ENCODE measurements at places on chromosomes 1 and 21. TPM values are rescaled to one million over a fixed set of nuclear protein-coding genes. Genes with fewer than 3 reads are reported as not detected.
A peak's percentile ranks its signal among the peaks of the same experiment; 100 is the strongest.

GRCh38 chr1:181604482-181605249 lies 121.3 kb downstream of the CACNA1E start:
- DNase-seq: no peak

DNA sequence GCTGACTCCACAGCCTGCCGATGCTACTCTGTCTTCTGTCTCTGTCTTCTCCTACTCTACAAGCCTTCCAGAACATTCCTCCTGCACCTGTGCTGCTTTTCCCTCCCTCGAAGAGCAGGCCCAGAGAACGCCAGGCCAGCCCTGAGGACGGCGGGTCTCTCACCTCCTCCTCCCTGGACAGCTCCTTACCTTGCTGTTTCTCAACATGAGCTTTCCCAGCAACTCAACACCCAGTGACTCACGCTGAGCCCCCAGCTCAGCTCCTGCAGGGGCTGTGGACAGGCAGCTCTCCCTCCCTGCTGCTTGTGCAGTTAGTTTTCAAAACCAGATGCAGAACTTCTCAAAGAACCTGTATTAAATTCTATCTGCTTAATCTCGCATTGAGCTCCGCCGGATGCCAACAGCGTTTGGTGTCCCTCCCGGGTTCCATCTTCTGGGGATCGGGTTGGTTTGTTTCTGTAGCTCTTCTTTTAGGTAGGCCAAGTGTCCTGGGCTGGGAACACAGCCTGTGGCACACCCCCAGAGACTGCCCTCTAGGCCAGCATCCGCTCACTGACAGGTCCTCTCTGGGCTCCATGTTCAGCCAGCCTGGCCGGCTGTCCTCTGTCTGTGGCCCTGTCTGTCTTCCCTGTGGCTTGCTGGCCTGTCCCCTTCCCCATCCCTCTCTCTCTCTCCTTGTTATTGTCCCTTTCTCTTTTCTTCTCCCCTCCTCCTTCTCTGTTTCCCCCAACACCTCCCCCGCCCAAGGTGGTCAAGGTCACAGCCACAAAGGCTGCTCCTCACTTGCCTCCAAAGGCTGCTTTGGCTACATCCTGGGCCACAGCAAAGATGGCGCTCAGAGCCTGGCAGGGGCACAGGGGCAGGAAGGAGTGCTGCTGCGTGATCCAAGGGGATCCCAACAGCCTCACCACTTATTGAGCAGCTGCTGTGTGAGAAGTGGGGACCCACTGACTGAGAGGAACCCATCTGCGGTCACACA lies 391.0 kb downstream of the MATN1 start:
- DNase-seq: no peak

DNA sequence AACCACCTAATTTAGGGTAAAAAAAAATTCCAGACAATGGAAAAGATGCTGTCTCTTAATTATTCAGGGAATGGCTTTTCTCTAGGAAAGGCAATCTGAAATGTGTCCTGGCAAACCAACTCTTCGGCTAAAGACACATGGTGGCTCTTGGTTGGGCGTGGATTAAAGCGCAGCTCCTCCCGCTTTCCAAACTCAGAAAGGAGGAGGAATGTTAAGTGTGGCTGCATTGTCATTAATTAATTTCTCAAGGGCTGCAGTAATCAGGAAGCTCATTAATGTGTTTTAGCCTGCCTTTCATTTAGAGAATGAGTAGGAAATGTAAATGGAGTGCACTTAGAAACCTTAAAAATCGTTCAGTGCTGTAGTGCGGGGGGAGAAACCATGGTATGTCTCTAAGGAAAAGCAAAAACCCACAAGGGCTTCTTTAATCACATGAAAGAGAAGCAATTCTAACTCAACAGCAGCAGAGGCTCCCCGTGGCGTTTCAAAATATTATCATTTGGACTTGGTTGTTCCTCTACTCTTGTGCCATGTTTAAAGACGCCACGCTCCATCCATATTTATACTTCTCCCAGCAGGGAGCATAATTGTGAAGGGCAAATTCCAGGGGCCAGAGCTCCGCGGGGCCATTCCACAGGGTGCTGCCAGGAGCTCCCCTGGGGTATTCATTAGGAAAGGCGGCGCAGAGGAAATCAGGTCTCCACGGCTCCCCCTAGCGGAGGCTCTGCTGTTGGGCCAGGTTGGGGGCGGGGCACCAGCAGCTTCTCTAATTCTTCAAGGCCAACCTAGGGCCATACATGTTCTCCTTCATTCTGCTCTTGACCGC lies 91.9 kb upstream of the SSX2IP start:
- DNase-seq: peak; percentile 56

GRCh38 chr1:97905141-97905940 lies 15.5 kb downstream of the DPYD start:
- DNase-seq: no peak

GRCh38 chr1:31688233-31688918 lies 15.4 kb downstream of the COL16A1 start:
- DNase-seq: no peak

- DNase-seq: no peak
Measured at GRCh38 chr21:27047283-27047657, 80.4 kb upstream of the ADAMTS5 start.

GRCh38 chr1:207243442-207244408 lies 77.8 kb upstream of the CD55 start:
- no peak for DNase-seq

GRCh38 chr1:229874136-229874535 lies 192.9 kb upstream of the GALNT2 start:
- DNase-seq: peak; percentile 32

- no peak for DNase-seq
Measured at GRCh38 chr1:78377356-78377928, 113.3 kb upstream of the PTGFR start.

DNA sequence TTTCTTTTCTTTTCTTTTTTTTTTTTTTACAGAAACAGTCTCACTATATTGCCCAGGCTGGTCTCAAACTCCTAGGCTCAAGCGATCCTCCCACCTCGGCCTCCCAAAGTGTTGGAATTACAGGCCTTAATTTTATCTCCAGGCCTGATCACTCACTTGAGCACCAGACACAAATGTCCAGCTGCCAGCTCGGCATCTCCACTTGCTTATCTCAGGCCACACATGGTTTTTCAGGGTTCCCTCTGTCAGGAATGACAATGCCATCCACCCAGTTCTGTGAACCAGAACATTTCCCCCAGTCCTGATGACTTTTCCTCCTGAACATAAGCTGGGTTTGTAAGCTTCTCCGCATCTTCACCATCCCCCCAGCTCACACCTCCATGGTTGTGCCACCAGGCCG lies 44.6 kb upstream of the ZNF281 start:
- no peak for DNase-seq

DNA sequence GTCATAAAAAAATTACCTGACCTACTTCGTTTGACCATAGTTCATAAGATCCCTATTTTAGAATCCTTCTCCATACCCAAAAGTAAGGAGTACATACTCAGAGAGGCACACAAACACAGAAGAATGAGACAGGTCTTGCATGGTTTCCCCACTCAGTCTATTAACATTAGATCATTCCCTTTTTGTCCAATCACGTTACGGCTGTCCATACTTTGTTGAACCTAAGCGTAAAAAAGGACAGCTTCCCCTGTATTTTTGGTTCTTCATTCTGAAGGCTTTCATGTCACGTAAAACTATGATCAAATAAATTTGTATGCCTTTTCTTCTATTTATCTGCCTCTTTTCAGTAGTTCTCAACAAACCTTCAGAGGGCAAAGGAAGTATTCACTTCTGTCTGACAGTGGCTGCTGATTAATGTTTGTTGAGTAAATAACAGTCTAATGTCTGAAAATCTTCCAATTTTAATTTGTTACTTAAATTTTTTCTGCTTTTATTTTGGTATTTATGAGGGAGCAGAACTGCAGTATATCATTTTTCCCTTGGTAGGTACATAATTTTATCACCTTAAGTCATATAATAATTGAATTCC lies 16.4 kb downstream of the PKN2 start:
- no peak for DNase-seq

GRCh38 chr1:245260110-245260882 lies 105.5 kb downstream of the KIF26B start:
- no peak for DNase-seq

DNA sequence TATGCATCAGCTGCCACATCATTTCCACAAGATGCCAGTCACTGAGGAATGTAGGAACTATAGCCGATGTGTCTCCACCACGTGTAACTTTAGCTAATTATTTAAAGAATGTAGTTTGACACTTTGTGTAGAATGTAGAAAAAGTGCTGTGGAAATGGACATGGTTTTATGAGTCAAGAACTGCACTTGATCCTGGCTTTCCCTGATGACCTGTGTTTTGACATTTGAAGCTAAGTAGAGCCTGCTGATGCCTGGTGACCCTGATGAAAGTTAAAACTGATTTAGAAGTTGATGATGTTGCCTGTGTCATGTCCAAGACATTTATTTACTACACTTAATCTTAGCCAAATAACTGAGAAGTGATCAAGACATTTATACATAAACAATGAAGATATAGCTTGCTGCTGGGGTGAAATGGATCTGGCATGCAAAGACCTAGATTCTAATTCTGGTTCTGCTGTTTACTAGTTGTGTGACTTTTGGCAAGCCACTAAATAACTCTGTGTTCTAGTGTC lies 4.4 kb upstream of the OSBPL9 start:
- no peak for DNase-seq

- peak; percentile 48 for DNase-seq
Measured at GRCh38 chr21:14259747-14260146, 43.8 kb downstream of the RBM11 start.

DNA sequence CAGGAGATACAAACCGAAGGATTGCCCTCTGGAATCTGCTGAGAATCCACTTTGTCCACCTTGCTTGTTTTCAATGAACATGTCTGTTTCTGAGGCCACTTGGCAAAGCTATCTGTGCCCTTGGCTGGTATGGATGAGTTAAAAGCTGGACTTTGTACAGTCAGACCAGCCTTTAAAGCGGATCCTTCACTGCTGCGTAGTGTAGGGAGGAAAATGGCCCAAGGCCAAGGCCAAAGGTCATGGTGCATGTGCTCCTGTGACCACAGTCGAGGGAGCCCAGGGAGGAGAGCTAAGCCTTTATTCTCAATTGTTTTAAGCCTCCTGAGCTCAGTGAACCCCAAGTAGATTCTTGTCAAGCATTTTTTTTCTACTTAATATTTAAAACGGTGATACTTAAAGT lies 37.0 kb downstream of the KCNJ15 start:
- DNase-seq: no peak

DNA sequence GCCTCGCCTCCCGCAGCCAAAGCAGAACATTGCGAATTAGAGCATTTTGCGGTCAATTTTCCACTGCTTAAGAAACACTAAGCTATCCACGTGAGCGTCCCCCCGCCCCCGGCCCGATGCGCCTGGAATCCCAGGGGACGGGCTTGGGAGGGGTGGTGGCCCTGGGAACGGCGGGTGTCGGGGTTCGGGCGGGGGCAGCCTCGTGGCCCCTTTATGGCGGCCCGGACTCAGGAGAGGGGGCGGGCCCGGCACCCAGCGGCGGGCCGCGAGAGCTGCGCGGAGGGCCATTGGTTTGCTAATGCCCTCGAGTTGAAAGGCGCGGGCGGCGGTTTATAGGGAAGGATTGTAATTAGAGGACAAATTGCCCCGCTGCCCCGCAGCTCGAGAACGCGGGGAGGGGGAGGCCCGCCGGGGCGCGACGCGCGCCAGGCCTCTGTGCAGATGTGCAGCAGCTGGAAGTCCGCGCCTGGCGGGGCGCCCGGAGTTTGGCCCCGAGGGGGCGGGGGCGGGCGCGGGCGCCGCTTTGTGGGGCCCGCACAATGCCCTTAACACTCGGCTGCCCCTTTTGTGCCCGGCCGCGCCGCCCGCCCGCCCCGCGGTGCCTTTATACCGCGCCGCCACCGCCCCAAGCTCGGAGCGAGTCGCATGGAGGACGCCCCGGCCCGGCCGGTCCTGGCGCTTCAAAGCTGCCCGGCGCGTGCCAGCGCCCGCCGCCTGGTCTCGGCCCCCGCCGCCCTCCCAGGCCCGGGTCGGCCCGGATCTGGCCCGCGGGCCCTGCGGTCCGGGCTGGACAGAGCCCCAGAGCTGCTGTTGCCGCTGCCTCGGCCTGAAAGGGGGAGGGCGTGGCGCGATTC lies 1.9 kb upstream of the HES3 start:
- DNase-seq: no peak

DNA sequence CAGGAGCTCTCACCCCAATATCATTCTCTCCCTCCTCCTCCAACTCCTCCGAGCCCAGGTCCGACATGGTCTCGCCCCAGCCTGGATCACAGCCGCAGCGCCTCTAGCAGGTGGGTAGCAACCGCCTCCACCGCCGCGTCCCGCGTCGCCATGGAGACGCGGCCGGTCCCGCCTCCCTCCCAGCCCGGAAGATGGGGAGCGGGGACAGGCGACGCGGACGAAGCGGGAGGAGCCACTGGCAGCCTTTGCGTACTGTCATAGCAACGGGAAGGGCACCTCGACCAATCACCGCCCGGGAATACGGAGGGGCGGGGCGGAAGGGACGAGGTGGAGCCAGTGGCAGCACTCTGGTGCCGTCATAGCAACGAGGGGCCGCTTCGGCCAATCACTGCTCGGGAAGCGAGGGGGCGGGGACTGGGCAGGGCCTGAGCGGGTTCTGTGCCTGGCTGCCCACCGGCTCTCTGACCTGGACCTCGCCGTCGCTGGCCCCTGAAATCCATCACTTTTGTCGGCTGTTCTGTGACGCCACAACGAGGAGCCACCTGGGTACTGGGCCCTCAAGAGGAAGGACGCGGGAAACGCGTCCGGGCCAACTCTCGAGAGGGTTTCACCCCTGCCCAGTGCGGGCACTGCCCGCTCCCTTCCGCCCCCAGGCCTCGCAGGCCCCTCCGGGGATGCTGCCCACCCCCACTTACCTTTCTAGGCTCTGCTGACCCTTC lies at the start of gene RSPH1:
RSPH1 (minus strand) TSS at position 105 of the 719 bp plus-strand sequence; CDS start at position 67, 38 bp downstream.
- peak; percentile 97 for DNase-seq

- DNase-seq: no peak
Measured at GRCh38 chr21:44019568-44019958, 7.5 kb downstream of the TRAPPC10 start.

DNA sequence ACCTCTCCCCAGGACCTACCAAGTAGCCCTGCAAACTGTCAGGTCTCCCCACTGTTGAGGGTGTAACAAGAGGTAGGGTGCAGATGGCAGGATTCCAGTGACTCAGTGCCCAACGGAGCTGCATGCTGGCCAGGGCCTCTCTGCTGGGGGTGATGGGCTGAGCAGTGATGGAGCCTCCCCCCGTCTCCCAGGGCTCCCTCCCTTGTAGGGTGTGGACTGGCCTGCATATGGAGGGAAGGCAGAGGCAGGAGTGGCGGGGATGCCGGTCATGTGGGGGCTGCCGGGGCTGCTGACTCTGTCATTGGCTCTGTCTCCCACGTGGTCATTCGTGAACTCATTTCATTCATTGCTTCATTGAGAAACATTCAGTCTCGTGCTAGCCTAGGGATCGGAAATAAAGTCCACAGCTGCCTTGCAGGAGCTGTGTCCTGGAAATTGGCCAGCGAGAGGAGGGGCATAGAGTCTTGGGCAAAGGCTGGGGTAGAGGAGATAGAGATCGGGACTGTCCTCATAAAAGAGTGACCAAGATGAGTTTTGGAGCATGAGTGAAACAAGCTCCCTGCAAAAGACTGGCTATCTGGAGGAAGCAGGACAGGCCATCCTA lies 22.9 kb upstream of the DISP3 start:
- no peak for DNase-seq

- DNase-seq: no peak
Measured at GRCh38 chr1:1322418-1322817, 2.0 kb downstream of the INTS11 start.

Gene PLXNA2
- total RNA-seq: 6.5 TPM

Gene PNRC2
- total RNA-seq: 84.0 TPM

Gene GPR153
- total RNA-seq: 0.62 TPM

Gene FCRL5
- total RNA-seq: not detected

Gene OR2C3
- total RNA-seq: not detected

Gene OR14A16
- not detected for total RNA-seq

Gene ADAM30
- not detected for total RNA-seq

Gene CYP4X1
- total RNA-seq: 0.25 TPM

Gene GNAT2
- total RNA-seq: not detected

Measured in NCI-H460 (cell line).